Stimulated activated CD4-positive, alpha-beta T cell treated with anti-CD3 and anti-CD28 coated beads, Interleukin-15, amount 100 ng/mL, for 1 hour (primary cell): ENCODE measurements at places on chromosomes 1 and 21.

- DNase-seq, result no peak
These were observed 5.1 kb upstream of the OLIG1 start for GRCh38 chr21:33064623-33065390.

DNA sequence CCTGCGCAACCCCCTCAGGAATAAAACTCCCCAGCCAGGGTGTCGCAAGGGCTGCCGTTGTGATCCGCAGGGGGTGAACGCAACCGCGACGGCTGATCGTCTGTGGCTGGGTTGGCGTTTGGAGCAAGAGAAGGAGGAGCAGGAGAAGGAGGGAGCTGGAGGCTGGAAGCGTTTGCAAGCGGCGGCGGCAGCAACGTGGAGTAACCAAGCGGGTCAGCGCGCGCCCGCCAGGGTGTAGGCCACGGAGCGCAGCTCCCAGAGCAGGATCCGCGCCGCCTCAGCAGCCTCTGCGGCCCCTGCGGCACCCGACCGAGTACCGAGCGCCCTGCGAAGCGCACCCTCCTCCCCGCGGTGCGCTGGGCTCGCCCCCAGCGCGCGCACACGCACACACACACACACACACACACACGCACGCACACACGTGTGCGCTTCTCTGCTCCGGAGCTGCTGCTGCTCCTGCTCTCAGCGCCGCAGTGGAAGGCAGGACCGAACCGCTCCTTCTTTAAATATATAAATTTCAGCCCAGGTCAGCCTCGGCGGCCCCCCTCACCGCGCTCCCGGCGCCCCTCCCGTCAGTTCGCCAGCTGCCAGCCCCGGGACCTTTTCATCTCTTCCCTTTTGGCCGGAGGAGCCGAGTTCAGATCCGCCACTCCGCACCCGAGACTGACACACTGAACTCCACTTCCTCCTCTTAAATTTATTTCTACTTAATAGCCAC is 696 bp downstream of the TGFB2 start:
- no peak for DNase-seq

DNA sequence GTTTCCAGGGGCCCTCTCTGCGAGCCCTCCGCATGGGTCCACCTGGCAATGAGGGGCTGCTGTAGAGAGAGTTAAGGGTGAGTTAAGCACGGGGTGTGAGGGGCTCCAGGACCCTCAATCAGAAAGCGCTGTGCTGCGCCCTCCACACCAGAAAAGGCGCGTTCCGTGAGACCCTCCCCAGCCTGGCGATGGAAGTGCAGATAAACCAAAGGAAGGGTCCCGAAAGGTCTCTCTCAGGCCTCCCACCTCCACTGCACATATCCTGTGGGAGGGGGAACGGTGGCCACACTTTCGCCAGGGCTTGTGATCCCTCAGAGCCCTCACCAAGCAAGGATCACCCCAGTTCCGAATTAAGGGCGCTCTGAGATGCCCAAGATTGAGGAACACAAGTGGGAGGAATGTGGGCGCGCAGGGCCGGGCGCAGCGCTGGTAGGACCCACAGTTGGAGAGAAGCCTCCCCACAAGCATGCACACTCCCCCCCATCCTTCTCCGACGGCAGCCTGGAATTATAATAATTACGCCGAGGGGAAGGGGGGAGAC is 1.1 kb downstream of the WNT3A start:
- no peak for DNase-seq

DNA sequence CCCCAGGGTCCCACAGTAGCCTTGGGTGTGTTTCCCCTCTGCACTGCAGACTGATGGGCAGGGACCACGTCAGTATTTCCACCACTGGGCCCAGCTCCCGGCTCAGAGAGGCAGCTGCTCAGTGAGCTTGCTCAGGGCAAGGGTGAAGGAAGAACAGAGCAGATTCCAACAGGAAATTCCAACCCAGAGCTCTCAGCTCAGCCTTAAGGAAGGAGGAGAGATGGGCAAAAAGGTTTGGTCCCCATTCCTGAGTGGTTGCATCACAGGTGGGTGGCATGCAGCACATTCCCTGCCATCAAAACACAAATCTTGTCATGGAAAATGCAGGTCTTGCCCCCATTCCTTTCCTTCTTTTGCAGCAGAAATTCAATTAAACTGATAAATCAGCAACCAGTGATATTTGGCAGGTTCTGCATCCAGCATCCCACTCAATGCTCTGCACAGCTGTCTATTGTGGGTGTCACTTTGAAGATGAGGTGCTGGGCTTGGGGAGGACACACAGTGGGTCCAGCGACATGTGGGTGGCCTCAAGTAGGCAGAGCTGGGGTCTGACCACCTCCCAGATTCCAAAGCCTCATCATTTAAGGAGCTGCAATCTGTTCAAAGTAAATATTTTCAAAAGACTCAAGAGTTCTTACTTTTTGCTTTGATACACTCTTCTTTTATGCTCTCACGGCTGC is 315.4 kb downstream of the DSCAM start:
- no peak for DNase-seq

DNA sequence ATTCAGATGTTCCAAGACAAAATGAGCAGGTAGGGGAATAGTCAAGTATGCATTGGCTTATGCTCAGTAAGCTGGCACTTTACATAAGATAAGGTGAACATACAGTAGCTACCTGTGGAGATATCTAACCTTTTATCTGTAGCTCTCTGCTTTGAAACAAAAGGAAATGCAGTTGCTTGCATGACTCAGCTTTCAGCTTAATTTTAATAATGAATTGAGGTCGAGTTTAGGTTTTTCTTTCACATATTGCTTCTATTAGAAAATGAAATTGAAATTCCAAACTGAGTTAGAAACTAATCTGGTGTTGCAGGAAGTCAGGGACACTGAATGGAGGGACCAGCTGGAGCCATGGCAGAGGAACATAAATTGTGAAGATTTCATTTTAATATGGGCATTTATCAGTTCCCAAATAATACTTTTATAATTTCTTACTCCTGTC is 8.3 kb downstream of the FRRS1 start:
- no peak for DNase-seq

DNA sequence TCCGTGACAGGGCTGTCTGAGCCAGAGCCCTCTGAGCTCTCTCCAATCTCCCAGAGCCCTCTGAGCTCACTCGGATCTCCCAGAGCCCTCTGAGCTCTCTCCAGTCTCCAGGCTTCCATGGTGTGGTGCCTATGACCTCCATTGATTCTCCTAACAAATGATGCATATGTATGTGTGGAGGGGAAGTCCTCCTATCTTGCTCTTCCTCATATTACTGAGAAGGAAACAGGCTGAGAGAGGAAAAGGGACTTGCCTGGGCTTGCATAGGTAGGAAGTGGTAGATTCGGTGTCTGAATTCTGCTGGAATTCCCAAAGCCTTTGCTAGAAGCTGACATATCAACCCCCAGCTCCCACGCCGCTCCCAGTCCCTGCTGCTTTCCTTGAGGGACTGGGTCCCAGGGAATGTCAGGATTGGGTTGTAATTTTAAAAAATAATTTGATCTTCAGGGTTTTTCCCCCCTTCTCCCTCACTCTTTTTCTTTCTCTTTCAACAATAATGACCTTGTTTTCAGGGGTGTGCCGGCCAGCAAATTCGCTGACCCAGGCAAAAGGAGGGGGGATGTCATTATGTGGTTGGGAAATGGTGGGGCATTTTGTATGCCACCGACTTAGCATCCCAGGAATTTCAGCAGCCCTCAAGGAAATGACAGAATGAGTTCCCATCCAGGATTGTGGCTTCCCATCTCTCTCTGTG is 42.3 kb upstream of the RUNX3 start:
- no peak for DNase-seq

- no peak for DNase-seq
These were observed 126.0 kb downstream of the CAMTA1 start for GRCh38 chr1:6911021-6911941.

DNA sequence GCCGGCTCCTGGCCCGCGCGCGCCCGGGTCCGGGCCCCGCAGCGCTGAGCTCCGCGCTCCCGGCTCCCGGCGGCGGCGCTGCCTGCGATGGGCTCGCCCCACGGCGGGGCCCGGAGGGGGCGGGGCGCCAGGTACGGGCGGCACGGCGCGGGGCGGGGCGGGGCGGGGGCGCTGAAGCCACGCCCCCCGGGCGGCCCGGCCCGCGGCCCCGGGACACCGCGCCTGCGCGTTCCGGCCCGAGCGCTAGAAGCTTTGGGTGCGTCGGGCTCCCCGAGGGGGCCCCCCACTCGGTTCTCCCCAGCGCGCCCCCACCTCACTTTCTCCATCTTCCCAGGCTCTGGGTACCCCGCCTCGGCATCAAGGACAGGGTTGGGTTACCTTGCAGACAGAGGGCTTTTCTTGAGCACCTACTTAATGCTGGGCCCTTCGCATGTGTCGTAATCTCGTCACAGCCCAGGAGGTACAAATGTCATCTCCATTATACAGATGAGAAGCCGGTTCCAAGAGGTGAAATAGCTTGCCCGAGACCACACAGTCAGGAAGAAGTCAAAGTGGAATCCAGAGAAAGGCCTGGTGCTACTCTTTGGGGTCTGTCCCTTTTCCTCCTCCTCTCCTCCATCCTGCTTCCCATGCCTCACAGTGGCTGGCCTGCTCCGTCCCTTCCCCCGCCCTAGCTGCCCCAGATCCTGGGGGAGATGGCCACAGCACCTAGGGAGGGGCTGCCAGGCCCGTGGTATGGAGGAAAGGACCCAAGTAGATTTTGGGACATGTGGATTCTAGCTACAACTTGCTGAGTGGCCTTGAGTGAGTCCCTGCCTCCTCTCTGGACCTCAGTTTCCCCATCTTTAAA is 46.5 kb downstream of the RAP1GAP start:
- peak; percentile 25 for DNase-seq

DNA sequence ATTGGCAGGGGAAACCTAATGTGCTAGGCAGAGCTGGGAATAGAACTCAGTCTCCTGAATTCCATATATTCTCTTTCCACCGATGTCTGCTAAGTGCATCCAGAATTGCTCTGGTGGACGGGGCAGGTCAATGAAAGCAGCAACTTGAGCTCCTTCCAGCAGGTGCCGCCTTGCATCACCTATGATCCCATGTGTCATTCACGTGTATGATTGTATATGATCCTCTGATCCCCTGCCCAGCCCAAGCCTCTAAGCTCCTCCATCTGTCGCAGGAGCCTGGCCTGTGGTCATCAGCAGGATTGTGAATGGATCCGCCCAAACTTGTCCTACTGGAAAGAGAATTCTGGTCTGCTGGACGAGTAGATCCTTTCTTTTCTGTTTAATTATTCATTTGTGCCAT is 13.1 kb downstream of the ACTA1 start:
- no peak for DNase-seq

DNA sequence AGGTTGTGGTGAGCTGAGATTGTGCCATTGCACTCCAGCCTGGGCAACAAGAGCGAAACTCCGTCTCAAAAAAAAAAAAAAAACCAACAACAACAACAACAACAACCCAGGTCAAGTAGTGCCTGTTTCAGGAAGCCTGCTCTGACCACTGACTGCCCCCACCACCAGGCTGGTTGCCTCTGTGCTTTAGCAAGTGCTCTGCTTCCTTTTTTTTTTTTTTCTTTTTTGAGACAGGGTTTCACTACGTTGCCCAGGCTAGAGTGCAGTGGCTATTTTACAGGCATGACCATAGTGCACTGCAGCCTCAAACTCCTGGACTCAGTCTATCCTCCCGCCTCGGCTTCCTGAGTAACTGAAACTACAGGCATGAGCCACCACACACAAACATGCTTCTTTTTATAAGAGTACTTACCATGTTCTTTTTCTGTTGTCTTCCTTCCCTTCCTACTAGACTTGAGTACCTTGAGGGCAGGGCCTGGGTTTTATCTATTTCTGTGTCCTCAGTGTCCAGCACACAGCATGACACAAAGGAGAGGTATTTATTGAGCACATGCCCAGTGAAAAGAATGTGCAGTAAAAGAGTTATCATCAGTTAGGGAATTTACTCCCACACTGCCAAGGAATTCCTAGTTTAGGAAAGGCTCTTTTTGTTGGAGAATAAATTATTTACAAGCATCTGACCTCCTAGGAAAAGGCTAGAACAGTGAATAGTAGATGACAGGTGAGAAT is 9.9 kb upstream of the COA7 start:
- no peak for DNase-seq

- DNase-seq, result no peak
These were observed 85.2 kb downstream of the DRAM2 start for GRCh38 chr1:111054656-111055055.

DNA sequence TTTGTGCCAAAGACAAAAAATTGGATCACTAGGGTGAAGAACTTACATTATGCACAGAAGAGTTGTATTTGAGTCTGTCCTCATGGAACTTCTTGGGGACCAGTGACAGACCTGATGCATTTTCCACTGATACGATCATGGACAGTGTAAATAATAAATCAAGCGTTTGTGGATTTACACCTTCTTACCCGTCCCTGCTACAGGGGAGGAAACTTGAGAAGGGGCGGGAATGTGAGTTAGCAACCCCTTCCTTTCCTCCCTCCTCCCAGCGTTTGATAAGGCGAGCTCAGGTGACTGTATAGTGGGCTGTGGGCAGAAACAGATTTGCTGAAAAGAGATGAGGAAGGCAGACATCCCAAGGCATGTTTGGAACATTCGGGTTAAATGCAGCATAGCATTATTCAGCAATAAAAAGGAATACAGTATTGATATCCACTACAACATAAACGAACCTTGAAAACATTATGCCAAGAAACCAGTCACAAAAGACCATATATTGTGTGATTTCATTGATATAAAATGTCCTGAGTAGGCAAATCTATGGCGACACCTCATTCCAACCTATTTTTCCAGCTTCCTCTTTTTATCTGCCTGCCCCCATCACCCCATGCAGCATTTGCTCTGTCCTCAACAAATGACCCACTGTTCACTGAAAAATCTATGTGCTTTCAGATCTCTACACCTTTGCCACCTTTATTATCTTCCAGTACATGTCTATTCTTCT is 128.7 kb downstream of the ZZZ3 start:
- DNase-seq, result no peak

DNA sequence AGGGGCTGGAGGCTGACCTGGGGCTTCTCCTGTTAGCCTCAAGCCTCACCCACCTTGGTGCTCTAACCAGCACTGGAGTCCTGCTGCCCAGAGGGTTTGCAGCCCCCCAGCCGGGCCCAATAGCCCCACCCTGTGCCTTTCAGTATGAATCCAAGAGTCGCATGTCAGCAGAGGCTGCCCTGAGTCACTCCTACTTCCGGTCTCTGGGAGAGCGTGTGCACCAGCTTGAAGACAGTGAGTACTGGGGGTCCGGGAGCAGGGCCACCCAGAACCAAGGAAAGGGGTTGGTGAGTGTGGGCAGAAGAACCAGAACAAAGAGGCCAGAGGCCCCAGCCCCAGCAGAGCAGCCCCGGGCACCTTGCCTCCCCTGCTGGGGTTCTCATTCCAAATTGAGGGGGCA is 25.6 kb downstream of the CDK18 start:
- DNase-seq, result no peak

GRCh38 chr1:173485401-173485800 is 8.3 kb downstream of the PRDX6 start:
- DNase-seq, result no peak

DNA sequence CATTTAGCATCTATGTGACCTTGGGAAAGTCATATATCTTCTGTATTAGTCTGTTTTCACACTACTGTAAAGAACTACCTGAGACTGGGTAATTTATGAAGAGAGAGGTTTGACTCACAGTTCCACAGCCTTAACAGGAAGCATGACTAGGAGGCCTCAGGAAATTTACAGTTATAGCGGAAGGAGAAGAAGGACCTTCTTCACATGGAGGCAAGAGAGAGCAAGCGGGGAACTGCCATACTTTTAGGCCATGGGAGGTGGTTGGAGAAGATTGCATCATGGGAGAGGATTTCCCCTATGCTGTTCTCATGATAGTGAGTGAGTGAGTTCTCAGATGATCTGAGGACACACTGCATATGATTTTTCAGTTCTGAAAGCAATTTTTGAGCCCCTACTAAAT is 87.9 kb downstream of the CLEC20A start:
- DNase-seq, result no peak

- no peak for DNase-seq
These were observed 7.2 kb downstream of the KISS1 start for GRCh38 chr1:204188959-204189639.
